Stimulated activated CD8-positive, alpha-beta memory T cell treated with anti-CD3 and anti-CD28 coated beads, Interleukin-2, amount 100 ng/mL, for 1 hour (primary cell): ENCODE measurements at places on chromosomes 5 and 9.

DNA sequence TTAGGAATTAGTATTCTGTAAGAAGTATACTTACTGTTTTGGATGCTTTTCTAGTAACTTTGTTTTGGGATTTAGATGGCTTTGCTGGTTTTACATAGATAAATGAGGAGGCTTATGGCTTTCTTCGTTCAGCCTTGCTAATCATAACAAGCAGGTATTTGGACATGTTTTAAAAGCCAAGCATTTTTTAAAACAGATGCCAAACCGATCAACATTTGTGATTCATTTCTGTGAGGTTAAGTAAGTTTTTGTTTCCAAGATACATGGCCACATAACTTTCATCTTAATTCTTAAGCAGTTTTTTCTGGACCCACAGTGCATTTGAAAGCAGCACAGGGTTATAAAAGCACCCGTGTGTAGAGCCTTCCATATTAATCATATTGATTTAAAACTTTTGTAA lies 21.7 kb downstream of the TARS1 start:
- DNase-seq: no peak

DNA sequence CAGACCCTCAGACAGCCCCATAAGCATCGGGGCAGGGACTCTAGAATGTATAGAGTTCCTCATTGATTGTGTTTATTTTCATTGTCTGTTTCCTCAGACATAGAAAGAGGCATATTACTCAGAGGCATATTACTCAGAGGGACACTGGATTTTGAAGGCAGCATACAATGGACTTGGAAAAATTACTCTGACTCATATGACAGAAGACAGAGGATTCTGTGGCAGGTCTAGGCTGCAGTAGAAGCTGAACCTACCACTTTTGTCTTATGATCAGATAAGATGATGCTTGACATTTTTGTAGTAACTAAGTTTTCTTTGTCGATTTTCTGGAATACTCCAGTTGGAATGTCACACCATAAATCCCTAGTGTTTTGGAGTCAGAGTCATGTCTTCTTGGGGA lies 105.2 kb downstream of the ST8SIA4 start:
- no peak for DNase-seq

DNA sequence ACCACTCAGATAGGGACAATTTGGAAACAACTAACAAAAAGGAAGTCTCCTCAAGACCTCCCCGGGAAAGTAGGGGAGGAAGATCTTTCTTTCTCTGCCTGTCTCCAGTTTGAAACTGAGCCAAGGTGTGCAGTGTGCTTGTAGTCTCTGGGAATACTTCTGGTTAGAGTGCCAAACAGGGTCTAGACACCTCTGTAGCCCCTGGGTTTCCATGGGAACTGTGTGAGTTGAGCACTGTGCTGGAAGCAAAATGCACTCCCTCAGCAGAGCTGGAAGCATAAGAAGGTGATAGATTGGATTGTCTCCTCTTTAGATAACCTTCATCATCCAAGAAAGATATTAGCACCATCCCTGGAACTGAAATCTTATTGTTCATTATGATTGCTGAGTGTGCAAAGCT lies 129.2 kb upstream of the TNPO1 start:
- no peak for DNase-seq

- no peak for DNase-seq
Measured at GRCh38 chr5:175692996-175693710, 35.3 kb downstream of the HRH2 start.

- DNase-seq: no peak
Measured at GRCh38 chr9:98356953-98357690, 101.7 kb upstream of the TBC1D2 start.
